ENCODE measurements at places on chromosomes 7 and 10.

- DNase-seq = no peak
These were observed 121.7 kb upstream of the TNRC18 start for GRCh38 chr7:5545222-5545914.

GRCh38 chr10:16923309-16923708, 106.1 kb upstream of the RSU1 start:
- DNase-seq = no peak

GRCh38 chr10:86373828-86374227, 7.2 kb upstream of the GRID1 start:
- no peak for DNase-seq

DNA sequence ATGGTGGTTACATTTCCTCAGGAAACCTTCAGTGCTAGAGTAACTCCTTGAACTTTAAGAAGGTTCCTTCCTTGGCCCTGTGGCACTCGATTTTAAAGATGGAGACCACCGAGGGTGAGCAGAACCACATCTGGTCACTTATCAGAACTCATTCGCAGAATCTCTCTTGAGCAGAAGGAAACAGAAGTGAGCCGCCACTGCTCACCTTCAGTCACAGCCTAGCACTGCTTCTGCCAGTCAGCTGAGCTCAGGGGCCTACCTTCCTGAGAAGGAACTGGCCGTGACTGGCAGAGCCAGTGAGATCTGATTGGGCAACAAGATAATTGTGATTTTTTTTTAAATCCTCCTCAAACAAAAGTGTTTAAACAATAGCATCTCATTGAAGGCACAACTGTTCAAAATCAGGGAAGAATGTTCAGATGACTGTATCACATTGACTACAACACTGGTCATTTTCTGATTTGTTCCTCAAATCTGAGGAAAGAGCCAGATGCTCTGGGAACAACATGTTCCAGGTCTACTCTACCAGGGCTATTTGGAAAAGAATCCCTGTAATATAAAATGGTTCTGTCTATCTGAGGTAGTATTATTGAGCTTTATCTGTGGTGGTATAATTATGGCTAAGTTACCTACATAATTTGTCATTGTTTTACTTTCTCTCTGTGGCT, 2.7 kb upstream of the SYPL1 start:
- no peak for DNase-seq
